NCI-H524 (cell line): ENCODE measurements at places on chromosomes 16 and 17.

DNA sequence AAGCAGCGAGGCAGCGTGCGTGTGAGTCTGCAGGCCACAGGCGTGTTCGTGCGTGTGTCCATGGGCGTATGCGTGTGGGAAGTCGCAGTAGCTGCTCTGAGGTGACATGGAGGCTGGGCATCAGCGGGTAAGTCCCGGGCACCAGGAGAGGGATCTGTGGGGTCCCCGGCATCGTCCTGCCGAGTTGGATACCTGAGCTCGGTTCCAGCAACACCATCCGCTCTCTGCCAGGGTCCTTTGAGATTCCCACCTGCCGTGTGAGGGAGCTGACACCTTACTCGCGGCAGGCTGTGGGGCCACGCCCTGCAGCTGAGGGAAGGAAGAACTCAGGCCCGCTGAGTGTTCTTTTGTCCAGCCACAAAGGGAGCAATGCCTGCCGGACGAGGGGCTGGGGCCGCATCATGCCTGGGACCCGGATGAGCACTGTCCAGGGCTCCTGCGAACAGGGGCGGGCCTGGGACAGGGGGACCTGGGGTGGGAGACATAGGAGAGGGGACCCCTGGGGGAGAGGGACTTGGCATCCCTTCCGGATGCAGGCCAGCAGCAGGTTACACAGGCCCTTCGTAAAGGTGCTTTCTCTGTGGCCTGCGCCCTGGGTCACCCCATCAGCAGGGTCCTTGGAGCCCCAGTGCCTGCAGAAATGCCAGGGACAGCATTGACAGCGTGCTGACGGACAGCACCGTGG, 5.0 kb upstream of the SNAI3 start:
- DNase-seq, result no peak

DNA sequence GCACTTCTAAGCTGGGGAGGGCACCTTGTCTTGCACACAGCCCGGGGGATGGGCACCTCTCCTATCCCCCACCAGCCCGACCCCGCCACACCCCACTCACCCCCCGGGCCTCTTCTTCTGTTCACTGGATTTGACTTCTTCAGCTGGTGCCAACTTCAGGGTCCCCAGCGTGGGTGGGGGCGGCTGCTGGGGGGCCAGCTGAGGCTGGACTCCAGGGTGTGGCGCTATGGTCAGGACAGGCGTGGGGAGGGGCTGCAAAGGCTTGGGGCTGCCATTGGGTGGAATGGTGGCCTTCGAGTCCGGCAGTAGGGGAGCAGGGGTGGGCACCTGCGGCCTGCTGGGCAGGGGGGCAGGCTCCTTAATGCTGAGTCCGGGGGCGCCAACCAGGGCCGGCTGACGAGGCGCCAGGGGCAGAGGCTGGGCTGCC, 6.1 kb downstream of the MNT start:
- no peak for DNase-seq

DNA sequence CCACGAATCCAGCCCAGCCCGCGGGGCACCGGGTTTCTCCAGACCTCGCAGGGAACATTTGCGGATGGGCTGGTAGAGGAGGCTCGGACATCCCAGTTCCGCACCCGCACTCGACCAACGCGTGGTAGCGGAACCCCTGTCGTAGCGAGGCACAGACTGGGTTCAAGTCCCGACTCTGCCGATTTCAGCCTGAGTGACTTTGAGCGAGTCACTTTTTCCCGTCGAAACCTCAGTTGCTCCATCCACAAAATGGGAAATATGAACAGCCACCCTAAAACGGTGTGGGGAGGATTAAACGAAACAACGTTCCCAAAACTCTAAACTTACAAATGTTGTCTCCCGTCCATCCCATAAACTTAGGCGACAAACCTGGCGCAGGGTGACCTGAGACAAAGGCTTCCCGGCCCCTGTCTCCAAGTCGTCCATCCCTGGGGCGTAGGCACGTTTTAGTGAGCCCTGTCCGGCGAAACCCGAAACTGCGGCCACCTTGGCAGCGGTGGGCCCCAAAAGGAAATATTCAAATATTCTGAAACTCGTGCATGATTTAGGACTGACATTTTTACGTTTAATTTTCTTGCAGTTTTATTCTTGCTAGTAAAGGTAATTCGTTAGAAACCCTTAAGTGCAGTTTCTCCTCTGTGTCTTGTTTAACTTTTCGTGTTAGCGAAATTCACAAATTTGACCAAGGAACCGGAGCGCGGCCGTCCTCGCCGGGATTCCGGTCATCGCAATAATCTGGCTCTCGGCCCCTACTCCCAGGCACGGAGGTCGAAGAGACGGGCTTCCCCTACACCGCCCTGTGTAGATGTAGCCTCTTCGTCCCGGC, 1.9 kb upstream of the MLLT6 start:
- DNase-seq, result no peak

DNA sequence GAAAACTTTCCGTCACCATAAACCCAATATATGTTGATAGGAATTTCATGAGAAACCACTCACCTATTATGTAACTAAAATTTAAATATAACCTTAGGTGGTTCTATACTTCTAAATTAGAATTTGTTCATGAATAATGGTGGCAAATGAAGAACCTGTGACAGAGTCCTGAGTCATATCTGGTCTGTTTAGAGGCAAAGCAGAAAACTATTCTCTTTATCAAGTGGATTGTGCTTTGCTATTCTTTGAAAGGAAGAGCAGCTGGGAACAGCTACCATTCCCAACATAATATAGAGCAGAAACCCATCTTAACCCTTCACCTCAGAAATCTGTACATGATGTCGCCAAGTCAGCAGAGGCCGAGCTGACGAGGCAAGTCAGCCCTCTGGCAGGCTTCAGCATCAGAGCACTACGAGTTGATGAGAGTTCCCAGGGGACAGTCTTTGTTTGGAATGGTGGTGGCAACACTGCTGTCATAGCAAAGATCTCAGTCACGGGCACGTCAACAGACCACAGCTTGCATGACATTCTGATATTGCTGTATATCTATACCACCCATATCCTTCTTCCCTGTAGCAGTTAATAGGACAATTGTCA, 631.9 kb upstream of the CA10 start:
- no peak for DNase-seq

DNA sequence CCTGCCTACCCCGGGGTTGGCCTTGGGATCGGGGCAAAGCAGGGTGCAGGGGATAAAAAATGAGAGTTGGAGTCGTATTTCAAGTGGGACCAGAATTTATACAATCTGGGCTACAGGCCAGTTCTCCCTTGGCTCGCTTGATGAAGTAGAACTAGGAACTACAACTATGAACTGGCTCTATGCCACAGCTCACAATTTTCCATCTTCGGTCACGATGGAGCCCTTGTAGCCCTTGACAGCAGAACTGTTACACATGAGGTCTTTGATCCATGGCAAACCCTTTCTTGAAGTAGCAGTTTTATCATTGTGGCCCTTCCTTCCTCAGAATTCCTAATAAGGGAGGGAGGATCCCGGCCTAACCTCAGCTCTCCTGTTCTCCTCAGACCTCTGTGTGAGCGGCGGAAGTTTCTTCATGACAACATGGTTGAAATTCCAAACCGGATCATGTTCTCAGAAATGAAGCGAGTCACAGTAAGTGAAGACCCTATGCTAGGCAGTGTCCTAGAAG, 17.1 kb downstream of the LIG3 start:
- DNase-seq, result no peak

- no peak for DNase-seq
These were observed 44.7 kb upstream of the SOX9 start for GRCh38 chr17:72075995-72076677.
